Ovary (tissue), 10 donors: ENCODE measurements at places on chromosomes 7 and 10. TPM values are rescaled to one million over a fixed set of nuclear protein-coding genes. Genes with fewer than 3 reads are reported as not detected.

DNA sequence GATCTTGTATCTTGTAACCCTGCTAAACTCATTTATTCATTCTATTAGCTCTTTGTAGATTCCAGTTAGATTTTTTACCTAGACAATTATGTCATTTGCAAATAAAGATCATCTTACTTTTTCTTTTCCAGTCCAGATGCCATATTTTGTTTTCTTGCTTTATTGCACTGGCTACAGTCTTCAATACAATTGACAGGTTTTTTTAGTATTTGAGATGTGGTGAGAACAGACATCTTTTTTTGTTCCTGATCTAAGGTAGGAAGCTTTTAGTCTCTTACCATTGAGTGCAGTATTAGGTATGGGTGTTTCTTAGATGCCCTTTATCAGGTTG lies 12.1 kb downstream of the SPRN start:
- DNase-seq = no peak

GRCh38 chr10:12971001-12971788 lies 30.3 kb downstream of the CCDC3 start:
- DNase-seq = no peak

- no peak for DNase-seq
Measured at GRCh38 chr10:75682649-75683557, 251.5 kb downstream of the LRMDA start.

Gene GJC3
- not detected for total RNA-seq

Gene MKI67
- total RNA-seq = not detected

- no peak for DNase-seq
Measured at GRCh38 chr7:12670000-12670729, 17.3 kb upstream of the ARL4A start.

Gene PAPOLB
- not detected for total RNA-seq

DNA sequence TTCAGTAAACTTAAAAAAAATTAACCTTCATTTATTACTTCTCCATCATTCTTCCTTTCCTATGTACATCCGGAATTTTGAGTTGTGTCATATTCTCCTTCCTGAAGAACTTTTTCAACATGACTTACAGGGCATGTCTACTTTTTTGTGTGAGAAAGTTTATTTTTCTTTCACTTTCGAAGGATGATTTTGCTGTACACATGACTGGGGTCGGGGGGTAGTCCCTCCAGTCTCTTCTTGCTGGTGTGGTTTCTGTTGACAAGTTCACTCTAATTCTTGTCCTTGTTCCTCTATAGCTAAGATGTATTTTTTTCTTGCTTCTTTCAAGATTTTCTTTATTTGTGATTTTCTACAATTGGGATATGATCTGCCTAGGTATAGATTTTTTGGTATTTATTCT lies 55.8 kb downstream of the INPP5A start:
- no peak for DNase-seq

Gene ATXN7L1
- 5.6 TPM for total RNA-seq

GRCh38 chr7:37054624-37055241 lies 330.4 kb upstream of the AOAH start:
- no peak for DNase-seq

DNA sequence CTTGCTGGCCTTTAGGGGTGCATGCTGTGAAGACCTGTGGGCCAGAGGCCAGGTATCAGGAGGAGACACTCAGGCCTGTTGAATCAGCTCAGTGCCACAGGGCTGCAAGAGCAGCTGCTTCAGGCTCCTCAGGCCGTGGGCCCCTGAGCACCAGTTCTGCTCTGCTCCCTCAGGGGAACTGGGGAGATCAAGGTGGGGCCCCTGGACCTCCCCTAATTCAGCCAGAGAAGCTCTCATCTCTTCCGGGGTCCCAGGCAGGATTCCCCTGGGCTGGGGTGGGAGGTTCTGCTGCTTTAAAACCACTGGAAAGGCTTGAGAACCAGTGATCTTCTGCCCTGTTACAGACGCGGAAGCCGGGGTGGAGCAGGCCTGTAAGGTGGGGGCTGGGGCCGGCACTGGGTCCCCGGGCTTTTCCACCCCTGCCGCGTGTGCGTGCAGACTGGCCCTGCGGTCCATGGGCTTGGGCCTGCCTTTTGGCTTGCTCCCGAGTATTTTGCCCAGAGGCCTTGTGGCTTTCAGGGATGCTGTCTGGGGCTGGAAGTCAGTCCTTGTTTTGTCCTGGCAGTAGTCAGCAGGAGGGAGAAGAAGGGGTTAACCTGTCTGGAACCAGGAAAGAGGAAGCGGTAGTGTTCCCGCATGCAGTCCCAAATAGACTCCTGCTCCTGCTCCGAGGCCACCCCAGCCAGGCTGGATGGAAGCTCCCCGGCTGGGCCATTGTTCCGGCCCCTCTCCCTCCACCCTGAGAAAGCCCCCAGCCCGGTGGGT lies 74.3 kb downstream of the LHPP start:
- DNase-seq = peak; percentile 45

Gene NPC1L1
- total RNA-seq = 0.10 TPM

DNA sequence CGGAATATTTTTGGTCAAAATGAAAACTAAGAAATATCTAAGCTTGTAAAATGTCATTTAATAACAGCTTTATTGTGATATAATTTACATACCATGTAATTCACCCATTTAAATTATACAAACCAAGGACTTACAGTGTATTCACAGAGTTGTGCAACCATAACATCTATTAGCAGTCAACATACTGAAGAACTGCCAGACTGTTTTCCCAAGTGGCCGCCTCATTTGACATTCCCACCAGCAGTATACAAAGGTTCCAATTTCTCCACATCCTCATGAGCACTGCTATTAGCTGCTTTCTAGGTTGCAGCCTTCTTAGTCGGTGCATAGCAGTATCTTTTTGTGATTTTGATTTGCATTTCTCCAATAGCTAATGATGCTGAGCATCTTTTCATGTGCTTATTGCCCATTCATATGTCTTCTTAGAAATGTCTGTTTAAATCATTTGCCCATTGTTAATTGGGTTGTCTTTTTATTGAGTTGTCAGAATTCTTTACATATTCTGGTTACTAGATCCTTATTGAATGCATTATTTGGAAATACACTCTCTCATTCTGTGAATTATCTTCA lies 153.0 kb upstream of the FGFR2 start:
- no peak for DNase-seq

DNA sequence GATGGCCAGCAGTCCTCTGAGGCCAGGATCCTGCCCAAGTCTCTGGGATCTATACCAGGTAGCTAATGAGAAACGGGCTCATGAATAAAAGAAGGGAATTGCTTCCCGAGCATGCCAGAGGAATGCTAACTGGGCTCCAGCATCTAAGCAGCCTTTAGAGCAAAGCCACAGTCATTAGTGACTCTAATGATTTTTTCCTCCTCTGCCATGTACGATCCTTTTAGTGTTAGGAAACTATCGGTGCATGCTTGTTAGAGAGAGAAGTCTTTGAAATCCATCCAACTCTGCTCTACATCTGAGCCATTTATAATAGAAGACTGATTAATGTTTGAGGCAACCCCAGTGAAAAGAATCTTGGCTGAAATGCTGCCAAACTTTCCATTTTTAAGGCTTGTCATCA lies 124.9 kb upstream of the TCERG1L start:
- DNase-seq = no peak

Gene MYO1G
- total RNA-seq = 0.48 TPM

DNA sequence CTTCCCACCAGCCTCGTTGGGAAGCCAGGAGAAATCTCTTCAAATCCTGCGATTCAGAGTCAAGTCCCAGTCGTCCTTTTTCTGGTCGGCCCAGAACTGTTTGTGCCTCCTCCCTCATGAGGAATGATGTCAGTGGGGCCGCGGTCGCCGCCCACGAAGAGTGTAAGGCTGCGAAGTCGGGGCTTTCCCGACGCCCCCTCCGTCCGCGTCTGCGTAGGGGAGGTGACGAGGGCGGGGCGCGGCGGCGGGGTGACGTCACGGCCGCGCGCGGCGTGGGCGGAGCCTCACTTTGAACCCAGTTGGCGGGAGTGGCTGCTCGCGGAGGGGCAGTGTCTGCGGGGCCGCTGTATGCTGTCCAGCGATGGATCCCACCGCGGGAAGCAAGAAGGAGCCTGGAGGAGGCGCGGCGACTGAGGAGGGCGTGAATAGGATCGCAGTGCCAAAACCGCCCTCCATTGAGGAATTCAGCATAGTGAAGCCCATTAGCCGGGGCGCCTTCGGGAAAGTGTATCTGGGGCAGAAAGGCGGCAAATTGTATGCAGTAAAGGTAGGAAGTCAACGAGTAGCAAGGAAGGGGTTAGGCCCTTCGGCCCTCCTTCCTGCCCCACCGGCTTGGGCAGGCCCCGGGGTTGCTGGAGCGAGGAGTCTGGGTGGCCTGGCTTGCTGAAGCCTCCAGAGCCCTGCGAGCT lies at the start of gene MASTL:
TSS of gene MASTL (plus strand) at position 287 of the 689 bp plus-strand sequence. CDS start at position 362, 75 bp downstream.
- DNase-seq = peak; percentile 95

Gene NYAP1
- total RNA-seq = 6.8 TPM

Gene MYOF
- 78.4 TPM for total RNA-seq

Gene EBF3
- total RNA-seq = 0.78 TPM

Gene TMEM176A
- 137 TPM for total RNA-seq

DNA sequence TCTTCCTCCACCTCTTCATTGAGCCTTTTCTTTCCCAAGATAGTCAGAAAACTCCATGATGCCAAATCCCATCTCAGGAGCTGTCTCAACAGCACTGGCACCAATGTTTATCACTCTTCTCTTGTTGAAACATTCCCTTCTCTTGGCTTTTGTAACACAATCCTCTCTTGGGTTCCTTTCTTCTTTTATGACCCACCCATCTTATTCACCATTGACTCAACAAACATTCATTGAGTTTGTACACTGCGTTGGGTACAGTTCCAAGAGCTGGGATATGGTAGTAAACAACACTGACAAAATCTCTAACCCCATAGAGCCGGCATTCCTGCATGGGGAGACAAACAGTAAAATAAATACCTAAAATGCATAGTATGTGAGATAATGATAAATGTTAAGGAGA lies 577.5 kb downstream of the INHBA start:
- no peak for DNase-seq

DNA sequence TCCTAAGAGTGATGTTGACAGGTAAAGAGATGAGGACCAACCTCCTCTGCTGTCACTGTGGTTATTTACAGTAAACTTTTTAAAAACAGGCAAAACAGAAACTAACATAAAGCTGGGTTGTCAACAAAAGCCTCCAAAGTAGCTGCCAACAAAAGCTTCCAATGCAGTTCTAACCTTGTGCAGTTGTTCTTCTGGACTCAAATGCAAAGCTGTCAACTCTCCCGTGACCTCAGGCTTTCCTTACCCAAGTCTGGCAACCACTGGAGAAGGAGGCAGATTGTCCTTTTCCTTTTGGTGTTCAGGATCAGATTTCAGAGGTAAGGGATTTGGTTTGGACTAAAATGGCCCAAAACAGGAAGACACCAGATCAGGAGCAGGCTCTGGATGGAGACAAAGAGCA lies 63.1 kb downstream of the DLG5 start:
- no peak for DNase-seq

DNA sequence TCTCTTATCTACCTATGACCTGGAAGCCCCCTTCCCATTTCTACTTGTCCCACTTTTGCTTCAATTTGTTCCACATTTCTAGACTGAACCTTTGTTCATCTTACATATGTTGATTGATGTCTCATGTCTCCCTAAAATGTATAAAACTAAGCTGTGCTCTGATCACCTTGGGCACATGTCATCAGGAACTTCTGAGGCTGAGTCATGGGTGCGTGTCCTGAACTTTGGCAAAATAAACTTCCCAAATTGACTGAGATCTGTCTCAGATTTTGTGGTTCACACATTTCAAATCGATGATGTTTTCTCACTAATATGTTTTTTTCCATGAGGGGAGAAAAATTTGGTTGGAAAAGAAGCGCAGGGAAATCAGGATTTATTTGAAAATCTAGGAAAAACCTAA lies 406.2 kb upstream of the LRRTM3 start:
- no peak for DNase-seq

DNA sequence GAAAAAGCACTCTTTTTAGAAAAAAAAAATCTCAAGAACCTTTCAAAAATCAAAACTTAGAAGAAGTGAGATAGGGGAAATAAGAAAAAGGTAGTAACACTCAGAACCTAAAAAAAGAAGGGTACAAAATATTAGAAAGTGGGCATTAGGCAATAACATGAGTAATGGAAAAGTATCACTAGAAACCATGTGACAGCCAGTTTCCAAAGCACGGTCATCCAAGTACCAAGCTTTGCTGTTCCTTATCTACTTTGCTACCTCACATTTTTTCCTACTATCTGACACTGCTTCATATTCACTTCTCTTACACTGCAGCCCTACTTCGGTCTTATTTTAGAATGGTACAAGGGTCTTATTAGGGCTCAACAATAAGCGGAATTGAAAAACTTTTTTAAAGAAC lies 30.3 kb downstream of the IMMP2L start:
- no peak for DNase-seq

DNA sequence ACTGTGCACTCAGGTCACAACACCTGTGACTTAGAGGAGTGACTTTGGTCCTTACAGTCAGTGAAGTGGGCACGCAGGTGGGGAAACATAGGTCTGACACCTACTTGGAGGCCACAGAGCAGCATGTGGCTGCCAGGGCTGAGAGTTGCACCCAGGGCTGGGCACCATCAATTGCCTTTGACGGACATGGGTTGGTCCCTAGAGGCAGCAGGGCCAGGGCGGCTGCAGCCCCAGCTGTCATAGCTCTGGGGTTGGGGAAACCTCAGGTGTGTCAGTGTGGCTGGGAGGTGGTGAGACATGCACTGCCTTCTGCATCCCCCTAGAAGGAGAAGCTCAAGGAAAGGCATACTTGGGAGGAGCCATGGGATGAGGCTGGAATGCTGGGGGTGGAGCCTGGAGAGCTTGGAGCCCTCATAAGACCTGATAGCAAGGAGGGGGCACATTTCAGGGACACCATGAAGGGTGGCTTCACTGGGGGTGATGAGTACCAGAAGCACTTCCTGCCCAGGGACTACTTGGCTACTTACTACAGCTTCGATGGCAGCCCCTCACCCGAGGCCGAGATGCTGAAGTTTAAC lies at the start of gene INMT:
TSS of gene INMT (plus strand) at position 440 of the 578 bp plus-strand sequence. CDS start at position 456, 16 bp downstream.
- DNase-seq = no peak

GRCh38 chr10:79483948-79484347 lies 28.4 kb upstream of the EIF5AL1 start:
- DNase-seq = peak; percentile 52

GRCh38 chr7:36967387-36967786 lies 243.1 kb upstream of the AOAH start:
- DNase-seq = peak; percentile 63

Gene ZNF488
- total RNA-seq = 0.15 TPM
